ENCODE measurements at places on chromosomes 2 and 18. TPM values are rescaled to one million over a fixed set of nuclear protein-coding genes. Genes with fewer than 3 reads are reported as not detected.

The SULT1C2 gene
- 1.7 TPM for total RNA-seq

The CD226 gene
- total RNA-seq, result 3.2 TPM

The FOXI3 gene
- not detected for total RNA-seq

The RBM44 gene
- total RNA-seq, result 2.5 TPM

The IL1B gene
- total RNA-seq, result 2.8 TPM

DNA sequence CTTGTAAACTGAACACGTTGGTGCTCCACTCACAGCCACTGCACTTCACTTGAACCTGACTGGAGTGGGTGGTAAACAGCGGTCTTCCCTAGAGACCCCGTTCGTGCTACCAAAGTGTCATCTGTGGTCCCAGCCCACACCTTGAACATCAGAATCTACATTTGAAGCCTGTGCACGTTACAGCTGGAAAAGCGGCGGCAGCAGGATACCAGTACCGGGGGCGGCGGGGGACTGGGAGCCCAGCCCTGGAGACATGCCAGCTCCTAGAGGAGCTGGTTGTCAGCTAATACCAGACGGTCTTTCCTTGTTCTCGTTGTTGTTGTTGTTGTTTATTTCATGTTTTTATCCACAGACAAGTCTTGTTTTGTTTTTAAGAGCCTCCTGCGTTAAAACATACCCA lies 156.7 kb downstream of the WDSUB1 start:
- no peak for DNase-seq

GRCh38 chr2:29123617-29124349 lies 8.6 kb downstream of the CLIP4 start:
- DNase-seq, result no peak

GRCh38 chr2:134943540-134943939 lies 24.9 kb downstream of the CCNT2 start:
- DNase-seq, result no peak

GRCh38 chr18:10045296-10045891 lies 131.6 kb downstream of the VAPA start:
- no peak for DNase-seq

- DNase-seq, result no peak
Observed at GRCh38 chr2:23053601-23054000, 331.4 kb upstream of the KLHL29 start.

- DNase-seq, result no peak
Observed at GRCh38 chr2:98355881-98356280, 9.6 kb downstream of the CNGA3 start.

DNA sequence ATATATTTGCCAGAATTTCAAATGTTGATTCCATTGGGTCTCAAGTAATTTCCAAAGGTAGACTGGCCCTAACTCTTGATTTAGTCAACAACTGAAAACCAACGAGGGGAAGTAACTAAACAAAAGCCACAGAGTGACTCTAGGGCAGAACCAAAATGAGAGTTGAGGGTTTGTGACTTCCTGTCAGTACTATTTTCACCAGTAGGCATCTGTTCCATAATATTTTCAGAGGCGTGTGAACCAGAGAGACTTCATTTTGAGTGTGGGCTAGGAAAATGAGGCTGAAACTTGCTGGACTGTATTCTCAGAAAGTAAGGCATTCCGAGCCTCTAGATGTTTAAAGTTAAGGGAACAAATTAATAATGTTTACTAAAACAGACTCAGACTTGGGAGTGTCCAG lies 70.6 kb downstream of the GDF7 start:
- no peak for DNase-seq

DNA sequence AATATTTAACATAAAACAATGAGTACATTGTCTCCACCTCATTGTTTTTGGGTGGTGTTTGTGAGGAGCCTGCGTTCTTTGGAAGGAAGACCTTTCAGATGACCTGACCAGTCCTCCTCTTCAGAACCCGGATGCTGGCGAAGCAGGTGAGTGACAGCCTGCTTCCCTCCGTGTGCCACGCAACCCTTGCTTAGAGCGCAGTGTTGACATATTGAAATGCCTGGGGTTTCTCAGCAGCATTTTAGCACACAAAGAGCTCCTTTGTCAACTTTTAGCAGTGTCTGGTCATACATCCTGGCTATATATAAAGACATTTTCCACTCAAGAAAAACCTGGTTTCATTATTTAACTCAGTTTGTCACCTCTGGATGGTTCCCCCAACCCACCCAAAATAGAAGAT lies 335.7 kb upstream of the POU3F3 start:
- no peak for DNase-seq

- no peak for DNase-seq
Observed at GRCh38 chr2:36277146-36277808, 78.3 kb upstream of the CRIM1 start.

DNA sequence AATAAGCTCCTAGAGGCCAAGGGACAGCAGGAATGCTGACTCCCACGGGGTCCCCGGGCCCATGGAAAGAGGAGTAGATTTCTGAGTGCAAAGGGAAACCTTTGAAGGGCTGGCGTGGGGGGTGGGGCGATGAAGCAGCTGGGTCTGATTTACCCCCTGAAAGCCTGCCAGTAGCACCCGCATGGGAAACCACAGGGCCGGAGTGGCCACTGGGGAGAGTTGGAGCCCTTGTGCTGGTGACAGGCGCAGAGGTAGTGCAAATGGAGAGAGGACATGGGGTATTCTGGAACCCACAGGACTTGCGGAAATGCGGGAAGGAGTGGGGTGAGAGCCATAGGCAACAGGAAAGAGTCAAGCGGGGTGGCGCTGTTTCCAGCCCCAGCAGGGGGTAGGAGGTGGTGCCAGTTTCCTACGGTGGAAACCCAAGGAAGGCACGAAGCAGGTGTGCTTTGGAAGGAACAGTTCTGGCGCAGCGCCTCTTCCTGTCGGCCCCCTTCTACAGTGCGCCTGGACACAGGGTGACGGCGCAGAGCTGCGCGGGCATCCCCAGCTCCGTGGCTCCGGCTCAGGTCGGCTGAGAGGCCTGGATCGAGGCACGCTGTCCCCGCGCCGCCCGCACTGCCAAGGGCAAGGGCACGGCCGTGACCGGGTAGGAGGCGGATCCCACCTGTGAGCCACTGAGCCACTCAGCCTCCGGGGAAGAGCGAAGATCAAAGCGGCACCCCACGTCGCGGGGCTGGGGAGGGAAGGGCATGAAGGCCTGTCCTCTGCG lies 149.0 kb upstream of the GLI2 start:
- DNase-seq, result no peak

- no peak for DNase-seq
Observed at GRCh38 chr2:175400975-175401374, 219.5 kb upstream of the ATP5MC3 start.

DNA sequence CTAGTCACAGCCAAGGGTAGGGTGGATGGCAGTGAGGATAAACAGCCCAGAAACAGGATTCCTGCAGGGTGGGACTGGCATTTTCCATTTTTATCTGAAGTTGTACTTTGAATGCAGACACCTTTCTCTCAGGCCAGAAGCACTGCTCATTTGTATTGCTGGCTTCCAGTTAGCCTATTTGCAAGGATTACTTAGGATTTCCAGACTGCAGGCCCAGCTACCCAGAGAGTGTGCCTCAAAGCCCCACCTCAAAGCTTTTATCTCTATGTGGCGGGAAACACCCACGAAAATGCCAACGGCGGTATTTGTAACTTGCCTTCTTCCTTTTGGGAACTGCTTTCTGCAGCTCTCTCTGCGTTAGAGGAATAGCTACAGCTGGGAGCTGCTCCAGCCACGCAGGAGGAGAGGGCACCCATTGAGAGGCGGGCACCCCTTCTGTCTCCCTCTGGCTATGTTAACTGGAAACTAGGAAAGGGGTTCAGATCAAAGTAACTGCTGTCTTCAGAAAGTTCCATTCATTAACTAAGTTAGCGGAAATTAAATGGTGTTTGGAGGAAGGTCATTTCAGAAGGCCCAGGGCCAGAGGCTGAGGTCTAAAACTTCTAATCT lies 144.9 kb downstream of the TGIF1 start:
- peak; percentile 51 for DNase-seq

DNA sequence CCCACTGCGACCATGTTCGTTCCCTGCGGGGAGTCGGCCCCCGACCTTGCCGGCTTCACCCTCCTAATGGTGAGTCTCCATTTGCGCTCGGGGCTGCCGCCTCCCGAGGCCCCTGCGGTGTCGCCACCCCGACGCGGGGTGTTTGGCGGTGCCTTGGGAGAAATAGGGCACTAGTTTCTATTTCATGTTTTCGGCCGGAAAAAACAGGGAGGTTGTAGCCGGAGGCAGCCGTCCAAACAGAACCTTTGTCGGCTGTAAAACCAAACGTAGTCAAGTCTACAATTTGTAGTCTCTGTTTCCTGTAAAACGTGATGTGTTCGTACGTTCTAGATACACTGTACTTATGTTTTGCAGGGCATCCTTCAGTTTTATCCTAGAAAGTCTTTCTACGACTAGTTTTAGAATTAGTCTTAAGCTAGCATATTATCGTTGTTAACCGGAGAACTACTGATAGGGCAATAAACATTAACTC lies 290 bp downstream of the PSMG2 start:
- DNase-seq, result no peak

DNA sequence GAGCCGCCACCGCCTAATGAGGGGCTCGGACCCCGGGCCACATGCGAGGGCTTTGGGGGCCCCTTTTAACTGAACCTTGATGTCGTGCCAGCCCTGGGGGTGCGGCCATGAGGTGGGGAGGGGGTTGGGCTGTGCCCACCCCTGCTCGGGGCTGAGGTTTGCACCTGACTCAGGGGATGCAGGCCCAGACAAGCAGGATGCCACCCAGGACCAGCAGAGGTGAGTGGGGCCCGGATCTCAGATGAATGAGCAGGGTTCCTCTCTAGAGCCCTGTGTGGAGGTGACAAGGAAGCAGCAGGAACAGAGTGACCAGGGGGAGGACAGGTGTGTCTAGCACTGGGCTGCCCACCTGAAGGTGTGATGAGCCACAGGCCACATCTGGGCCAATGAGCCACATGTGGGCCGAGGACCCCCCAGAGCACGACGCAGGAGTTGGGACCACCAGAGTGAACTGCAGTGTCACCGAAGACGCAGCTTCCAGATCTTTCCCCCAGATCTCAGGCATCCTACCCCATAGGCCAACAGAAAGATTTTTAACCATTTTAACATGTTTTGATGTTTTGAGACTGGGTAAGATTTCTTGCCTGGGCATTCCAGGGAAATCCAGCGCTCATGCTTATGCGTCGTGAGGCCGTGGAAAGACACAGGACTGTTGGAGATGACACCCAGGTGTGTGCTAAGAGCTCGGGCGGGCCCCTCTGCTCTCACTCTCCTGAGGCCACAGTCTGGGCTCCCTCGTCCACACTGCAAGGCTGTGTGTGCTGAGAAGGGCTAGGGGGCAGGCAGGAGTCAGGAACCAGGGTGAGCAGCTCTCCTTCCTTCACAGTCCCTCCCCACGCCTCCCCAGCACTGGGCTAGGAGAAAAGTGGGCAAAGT lies 73.6 kb downstream of the DDX1 start:
- DNase-seq, result no peak

DNA sequence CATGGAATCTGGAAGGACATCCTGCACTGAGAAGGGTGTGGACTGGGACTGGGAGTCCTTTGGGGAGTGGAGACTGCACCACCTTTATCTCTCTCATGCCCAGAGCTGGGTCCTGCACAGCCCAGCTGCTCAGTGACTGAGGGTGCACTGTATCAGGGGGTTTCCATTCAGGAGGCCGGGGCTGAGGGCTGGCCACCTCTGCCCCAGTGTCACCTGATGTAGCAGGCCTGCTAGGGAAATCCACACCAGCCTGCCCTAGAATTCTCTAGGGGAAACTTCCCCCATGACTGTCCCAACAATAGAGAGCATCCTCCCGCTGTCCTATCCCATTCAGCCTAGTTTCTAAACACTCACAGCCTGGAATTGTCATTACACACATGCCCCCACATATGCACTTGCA lies 116.7 kb downstream of the CTIF start:
- no peak for DNase-seq

GRCh38 chr18:44805643-44806042 lies 125.0 kb downstream of the SETBP1 start:
- no peak for DNase-seq

DNA sequence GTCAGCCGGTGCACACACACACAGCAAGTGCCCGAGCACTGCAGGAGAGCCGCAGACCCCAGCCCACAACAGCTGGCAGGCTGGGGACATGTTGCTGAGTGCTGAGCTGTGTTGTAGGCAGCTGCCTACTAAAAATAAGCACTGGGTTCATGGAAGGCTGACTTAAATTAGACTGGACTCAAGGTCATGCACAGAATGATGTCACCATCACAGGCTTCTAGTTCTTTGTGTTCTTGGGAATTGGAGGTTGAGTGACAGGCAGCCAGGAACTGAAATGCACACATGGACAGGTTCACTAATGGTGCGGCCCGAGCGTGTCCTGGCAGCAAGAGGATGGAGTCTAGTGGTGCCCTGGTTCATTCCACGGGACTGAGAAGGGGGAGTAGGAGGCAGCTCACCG lies 71.3 kb downstream of the VWA3B start:
- no peak for DNase-seq

DNA sequence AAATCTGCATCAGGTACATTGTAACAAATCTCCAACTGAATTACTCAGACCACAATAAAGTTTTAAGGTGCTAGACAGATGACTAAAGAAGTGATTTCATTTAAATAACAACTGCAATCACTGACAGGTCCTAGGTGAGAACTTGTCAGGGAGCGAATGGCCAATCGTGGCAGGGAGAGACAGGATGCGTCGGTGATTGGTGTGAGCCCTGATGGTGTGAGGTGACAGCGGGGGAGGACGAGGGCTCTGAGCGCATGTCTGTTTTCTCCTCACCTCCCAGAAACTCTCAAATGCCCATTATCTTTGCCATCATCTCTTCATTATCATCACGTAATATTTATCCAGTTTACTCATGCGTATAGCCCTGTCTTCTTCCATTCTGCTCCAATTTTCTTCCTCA lies 207.9 kb upstream of the LYPD1 start:
- DNase-seq, result no peak

DNA sequence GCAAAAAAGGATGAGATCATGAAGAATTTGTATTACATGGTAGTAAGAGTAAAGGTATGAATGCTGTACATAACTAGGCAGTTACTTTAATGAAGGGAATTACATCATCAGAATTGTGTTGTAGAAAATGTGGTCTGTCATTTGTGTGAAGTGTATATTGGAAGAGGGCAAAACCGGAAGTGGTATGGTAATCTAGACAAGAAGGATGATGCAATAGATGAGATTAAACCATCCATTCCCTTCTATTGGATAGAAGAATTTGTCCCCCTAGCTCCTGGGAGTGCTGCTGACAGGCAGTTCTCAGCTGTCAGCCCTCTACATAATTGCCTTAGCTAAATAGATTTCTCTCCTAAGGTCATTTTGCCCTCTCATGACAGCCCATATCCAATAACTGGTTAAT lies 55.9 kb upstream of the BARD1 start:
- no peak for DNase-seq

Measured in aorta (tissue), 5 donors.